ENCODE measurements at places on chromosomes 11 and 22.
A peak's percentile ranks its signal among the peaks of the same experiment; 100 is the strongest.

- DNase-seq: no peak
Measured at GRCh38 chr11:112613051-112613972, 347.9 kb upstream of the NCAM1 start.

DNA sequence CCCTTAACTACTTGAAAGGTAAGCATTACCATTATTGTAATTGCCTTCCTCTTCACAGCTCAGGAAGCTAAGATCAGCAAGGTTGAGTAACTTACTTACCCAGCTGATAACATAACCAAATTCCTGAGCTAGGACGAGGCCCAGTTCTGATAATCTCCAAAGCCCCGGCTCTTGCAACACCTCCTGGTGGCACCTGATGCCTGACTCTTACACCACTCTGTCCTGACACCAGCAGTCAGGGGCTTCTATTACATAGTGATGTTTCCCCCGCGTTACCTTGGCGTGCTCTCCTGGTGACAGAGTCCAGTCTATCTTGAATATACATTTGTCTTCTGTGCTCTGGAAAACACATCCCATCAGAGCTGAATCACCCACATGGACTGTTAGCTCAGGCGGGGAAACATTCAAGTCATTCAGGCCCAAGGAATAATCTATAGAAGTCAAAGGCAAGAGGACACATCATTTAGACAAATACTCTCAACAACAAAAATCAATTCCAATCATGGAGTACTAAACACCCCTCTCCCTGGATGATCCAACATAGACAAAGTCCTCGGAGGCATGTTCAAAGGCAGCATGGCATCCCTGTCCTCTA is 12.6 kb downstream of the JAML start:
- DNase-seq: no peak

DNA sequence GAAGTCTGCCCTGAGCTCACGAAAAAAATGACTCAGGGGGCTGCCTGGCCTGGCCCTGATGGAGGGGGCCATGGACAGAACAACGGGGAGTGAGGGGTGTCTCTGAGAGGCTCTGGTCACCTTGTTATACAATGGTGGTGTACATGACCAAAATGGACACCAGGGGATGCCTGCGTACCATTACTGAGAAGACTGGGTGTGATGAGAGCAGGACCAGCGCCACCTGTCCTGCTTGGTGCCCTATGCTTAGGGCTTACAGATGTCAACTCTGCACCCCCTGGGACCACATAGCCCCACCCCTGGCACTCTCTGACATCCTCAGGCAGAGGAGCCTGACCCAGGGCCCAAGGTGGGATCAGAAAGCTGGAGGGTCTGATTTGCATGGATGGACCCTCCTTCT is 104.8 kb downstream of the ZNF280B start:
- no peak for DNase-seq

- DNase-seq: no peak
Measured at GRCh38 chr11:86747801-86748200, 52.5 kb upstream of the PRSS23 start.

DNA sequence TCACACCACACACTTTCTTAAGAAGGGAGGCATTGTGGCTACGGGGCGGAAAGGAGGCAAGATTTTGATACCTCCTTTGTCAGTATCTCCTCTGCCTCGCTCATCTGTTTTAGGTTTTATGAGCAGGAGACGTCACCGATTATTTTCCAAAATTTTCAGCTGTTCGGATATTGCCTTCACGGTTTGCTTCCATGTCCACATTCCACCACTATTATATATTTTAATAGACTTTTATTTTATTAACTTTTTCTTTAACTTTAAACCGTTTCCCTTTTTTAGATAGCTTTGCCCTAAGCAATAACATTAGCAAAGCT is 33.7 kb upstream of the CREB3L1 start:
- no peak for DNase-seq

- no peak for DNase-seq
Measured at GRCh38 chr22:50696799-50697561, 24.4 kb downstream of the SHANK3 start.

DNA sequence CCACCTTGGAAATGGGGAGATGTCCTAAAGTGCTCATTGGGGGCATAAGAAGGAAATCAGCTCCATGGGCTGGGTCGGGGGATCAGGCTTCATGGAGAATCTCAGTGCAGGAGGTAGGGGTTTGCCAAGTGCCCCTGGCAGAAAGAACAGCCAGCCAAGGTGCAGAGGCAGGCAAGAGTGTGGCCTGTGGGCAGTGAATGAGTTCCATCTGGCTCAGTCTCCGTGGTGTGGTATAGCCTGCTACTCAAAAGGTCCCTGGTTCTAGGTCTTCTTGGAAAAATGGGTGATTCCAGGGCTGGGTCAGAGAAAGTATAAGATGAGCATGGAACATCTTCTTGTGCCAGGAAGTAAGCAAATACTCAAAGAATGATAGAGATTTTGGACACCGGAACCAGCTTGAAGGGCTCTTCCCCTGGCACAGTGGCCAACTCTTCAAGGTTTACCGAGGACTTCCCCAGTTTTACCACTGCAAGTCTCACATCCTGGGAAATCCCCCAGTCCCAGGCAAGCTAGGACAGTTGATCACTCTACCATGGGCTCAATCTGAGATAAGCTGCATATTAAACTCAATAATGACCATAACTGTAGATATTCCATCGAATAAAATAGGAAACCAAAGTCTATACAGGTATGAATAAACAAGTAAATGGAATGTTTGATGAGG is 10.6 kb upstream of the ARAP1 start:
- DNase-seq: no peak

- no peak for DNase-seq
Measured at GRCh38 chr11:2448661-2449547, 4.1 kb downstream of the KCNQ1 start.

GRCh38 chr11:4839851-4840549 is 9.0 kb downstream of the OR51S1 start:
- no peak for DNase-seq

- DNase-seq: no peak
Measured at GRCh38 chr22:41782316-41782715, 18.2 kb upstream of the CCDC134 start.

DNA sequence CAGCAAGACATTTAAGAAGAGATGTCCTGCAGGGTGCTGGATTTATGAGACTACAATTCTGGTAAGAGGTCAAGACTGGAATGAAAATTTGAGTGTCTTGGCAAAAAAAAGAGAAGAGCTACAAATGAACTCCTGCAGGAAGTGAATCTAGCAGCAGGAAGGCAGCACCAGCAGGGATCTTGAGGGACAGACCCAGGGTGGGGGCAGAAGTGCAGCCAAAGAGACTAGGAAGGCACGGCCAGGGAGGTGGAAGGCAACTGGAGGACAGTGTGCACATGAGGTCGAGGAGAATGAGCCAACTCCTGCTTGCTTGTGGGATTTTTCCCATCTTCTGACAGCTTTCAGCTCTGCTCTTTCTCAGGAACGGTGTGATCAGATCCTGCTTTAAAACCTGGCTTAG is 263.2 kb downstream of the BUD13 start:
- no peak for DNase-seq

DNA sequence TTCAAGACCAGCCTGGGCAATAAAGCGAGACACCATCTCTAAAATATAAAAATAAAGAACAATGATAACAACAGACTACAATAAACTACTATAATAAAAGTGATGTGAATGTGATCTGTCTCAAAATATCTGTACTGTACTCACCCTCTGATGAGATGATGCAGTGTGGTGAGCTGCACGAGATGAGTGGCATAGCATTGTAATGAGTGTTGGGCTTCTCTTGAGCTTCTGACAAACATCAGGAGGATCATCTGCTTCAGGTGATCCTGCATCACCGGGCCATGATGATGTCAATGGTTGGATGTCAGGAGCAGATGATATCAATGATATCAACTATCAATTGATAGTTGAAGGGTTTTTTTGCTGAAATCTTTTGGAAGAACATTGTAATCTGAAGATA is 52.4 kb upstream of the INCENP start:
- no peak for DNase-seq

- no peak for DNase-seq
Measured at GRCh38 chr11:7523416-7524210, 9.8 kb downstream of the PPFIBP2 start.

- peak; percentile 36 for DNase-seq
Measured at GRCh38 chr22:21712751-21713427, 22.7 kb downstream of the YPEL1 start.

DNA sequence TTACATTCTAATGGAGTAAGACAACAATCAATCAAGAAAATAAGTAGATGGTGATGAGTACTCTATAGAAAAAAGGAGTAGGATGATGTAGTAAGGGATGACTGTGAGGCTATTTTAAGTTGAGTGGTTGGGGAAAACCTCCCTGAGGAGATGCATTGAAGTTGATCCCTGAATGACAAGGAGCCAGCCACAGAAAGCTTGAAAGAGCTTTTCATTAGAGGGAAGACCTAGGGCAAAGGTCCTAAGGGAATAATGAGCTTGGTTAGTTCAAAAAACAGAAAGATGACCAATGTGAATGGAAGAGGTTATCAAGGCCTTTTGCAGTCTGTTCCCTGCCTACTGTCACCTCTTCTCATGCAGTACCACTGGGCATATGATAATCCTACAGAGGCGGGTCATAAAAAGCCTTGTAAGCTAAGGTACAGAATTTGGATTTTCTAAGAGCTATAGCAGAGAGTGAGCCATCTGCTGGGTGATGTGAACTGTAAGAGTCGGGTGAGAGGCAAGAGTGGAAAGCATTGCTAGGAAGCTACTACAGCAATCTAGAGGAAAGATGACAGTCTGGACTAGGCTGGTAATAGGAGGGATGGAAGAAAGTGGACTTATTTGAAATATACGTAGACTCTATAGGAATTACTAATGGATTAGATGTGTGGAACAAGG is 3.1 kb downstream of the PPP2R1B start:
- no peak for DNase-seq

DNA sequence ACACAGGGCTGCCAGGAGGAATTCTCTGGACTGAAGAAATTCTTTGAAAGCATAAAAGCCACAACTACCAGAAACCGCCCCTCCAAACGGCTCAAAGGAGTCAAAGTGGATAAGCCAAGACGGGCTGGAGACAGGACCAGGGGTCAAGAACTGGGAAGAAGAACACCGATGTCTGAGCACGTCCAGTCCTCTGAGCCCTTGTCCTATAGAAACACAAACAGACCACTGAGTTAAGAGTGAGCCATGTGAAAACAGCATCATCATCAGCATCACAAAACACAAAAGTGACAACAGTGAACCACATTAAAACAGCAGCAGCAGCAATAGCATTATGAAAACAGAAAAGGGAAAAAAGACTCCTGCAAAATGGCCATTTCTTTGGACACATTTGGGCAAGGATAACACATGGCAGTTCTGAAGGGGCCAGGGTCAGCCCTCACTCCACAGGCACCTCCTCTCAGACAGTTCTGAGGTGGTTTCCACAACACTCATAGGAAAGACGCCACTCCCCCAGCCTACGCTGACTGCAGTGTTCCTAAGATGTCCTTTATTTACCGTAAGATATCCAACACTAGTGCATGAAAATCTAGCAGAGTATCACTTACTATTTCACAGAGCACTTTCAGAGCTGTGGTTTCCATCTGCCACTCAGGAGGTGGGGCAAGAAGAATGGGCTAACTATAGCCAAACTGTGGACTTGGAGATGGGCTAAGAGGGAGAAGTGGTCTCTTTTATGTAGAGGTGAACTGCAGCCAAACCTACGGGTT is 28.6 kb upstream of the YPEL1 start:
- DNase-seq: no peak

- DNase-seq: no peak
Measured at GRCh38 chr22:23714596-23715578, 24.1 kb downstream of the RGL4 start.

DNA sequence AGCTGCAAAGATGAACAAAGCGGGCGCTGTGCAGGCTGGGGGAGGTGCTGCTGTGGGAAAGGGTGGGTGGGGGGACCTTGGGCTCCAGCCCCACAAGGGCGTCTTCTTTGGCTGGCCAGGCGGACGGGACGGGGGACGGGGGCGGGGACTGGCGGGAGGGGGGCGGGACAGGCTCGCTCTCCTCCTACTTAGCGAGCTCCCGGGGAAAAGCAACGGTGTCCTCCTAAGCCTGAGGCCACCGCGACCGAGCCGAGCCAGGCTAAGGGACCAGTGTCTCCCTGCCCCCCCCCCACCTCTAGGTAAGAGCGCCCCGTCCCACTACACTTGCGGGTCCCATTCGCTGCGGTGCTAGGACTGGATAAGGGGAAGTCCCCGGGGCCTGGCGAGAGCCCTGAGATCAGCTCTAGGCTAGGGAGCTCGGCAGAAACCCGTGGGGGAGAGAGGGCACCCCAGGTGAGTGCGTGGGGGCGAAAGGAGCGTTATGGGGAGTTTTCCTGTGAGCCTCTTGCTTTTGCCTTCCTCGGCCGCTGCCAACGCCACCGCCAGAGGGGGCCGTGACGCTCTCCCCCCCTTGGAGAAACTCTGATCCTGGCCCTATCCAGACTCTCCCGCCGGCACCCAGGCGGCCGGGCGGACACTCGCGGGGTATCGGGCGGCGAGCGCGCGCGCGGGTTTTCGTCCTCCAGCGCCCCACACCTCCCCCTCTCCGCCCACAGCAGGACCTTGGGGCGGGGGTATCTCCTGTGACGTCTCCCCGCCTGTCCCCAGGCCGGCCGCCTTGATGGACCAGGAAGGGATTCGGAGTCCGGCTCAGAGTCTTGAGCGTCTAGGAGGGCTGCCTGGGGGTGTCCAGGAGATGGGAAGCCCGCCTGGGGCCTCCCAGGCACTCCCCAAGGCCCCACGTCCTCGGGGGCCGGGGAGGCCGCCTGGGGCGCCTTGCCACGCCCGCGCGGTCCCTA is at the start of gene PHLDB1:
TSS of gene PHLDB1 (plus strand) at position 215 of the 959 bp plus-strand sequence. CDS start 6,222 bp downstream, outside the sequence.
- DNase-seq: peak; percentile 50

GRCh38 chr11:83037877-83038276 is 33.8 kb downstream of the RAB30 start:
- no peak for DNase-seq

DNA sequence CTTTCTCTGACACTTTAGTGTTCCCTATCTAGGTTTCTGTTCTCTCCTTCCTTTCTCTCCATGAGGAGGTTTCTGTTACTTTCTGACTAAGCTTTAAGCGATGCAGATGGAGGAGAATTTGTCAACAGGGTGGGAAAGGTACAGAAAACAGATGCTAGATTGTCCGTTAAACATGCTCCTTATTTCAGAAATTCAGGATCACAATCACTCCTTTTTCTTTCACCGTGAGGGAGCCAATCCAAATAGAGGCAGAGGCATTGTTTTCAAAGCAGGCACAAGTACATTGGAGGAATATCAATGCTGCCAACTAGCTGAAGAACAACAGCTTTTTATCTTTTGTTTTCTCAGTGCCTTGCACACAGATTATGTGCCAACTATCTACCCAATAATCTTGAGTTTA is 215.7 kb upstream of the FOLH1 start:
- DNase-seq: no peak

- DNase-seq: no peak
Measured at GRCh38 chr11:62088331-62088933, 35.4 kb upstream of the INCENP start.

- DNase-seq: no peak
Measured at GRCh38 chr11:58004664-58005063, 19.0 kb upstream of the OR9Q1 start.

Measured in T-cell (primary cell).